ENCODE measurements at places on chromosomes 13 and 19.

DNA sequence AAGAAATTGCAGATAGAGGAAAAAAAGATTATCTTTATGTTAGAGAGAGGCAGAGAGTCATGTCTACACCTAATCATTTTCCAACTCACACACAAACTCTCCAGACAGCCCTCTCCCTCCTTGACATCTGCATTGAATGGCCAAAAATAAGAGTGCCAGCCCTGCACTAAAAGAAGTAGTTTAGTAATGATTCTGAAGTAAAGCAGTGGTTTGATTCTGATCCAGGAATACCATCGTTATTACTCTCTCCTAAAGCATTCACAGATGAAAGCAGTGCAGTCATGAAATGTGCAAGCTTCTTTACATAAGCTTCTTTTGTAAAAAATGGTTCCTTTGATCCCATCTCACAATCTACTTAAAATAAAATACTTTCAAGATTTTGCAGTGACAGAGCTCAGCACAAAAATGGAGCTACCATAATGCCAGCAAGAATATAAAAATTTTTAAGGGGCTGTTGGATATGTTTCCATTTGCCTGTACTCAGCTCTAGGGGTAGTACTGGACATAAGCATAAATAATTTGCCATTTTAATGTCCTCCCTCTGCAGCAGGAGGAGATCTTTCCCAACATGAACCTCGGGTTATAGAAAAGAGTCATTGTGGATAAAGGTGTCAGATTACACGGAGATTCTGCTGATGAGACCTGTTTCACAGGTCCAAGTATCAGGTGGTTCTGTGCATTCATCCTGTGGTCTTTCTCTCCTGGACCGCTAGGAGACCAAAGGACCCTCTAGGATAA, 406.3 kb downstream of the DCT start:
- DNase-seq: no peak

DNA sequence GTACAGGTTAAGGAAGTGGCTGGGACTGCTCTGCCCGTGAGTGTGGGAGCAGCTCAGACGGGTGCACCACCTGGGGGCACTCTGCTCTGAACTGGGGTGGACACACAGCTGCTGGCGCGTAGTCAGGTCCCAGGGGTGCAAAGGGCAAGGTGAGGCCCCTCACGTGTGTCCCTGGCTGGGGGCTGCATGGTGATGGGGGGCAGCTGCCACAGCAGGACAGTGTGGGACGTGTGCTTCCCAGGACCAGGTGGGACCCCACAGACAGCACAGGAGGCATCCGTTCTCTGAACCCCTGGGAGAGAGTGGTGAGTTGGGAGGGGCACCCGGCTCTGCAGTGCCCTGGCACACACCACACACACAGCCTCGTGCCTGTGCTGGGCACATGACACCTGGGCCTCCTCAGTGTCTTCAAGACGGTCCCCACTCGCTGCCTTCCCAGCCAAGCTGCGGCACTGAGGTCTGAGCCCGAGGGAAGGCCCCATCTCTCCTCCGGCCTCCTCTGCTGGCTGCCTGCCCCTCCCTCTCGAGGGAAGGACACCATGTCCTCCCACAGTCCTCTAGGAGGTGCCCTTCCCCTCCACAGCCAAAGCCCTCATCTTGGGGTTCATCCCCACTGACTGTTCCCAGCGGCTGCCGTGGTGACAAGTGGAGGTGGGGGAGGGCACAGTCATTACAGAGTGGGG, 24.7 kb downstream of the CILP2 start:
- no peak for DNase-seq

DNA sequence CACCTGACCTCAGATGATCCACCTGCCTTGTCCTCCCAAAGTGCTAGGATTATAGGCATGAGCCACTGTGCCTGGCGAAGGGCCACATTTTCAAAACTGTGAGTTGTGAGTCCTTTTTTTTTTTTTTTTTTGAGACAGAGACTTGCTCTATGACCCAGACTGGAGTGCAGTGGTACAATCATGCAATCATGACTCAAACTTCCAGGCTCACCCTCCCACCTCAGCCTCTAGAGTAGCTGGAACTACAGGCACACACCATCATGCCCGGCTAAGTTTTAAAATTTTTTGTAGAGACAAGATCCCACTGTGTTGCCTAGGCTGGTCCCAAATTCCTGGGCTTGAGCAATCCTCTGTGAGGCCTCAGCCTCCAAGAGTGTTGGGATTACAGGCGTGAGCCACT, 3.8 kb upstream of the MYPOP start:
- no peak for DNase-seq

DNA sequence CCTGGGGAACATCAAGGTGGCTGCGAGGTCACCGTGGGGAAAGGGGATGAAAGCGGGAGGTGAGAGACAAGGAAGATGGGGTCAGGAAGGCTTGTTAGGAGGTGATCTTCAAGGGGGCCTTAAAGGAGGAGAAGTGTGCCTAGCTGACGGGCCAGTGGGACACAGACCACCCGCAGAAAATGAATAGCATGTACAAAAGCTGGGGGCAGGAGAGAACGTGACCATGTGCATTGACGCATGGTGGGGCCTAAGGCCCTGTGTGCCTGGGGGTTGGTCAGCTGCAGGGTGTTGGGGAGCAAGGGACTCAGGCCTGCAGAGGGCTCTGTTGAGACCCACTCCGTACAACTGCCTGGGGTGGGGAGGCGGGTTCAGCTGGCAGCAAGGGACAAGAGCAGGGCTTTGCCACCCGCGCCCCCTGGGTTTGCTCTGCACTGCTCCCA, 5.9 kb downstream of the RAB8A start:
- DNase-seq: no peak

DNA sequence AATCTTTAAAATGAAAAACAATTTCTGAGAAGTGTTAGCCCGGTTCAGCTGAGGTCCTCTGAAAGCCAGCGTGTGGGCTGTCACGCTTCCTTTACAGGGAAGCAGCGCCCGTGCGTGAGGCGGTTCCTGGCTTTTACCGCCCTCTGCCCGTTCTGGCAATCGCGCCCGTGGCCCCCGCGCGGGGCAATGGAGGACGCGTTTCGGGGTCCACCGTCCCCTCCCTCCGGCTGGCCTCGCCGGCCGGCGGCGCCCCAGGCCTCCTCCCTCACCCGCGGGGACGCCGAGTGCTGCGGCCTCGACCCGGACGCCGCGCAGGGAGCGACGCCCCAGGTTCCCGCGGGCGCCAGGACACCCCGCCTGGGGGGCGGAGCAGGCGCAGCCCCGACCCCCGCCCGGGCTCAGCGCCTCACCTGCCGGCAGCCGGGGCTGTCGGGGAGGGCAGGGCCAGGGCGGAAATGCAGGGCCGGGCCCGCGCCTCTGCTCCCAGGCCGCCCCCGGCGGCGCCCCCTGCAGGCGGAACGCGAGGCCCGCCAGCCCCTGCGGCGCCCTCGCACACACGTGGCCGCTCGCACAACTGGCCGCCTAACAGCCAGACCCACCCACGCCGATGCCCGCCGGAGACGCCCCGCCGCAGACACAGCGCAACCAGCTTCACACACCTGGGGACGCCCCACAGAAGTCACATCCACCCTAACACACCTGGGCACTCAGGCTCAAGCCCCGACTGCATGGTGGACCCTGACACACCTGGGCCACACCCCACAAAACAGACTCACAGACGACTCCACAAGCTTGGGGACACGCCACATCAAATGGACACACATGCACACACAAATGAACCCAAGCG, at the start of gene GGACT:
Gene GGACT, minus strand, starts transcription at position 459 of the 847 bp plus-strand sequence. CDS start 56,198 bp downstream, outside the sequence.
- peak; percentile 74 for DNase-seq

GRCh38 chr13:35767256-35767976, 290.9 kb upstream of the MAB21L1 start:
- DNase-seq: no peak

GRCh38 chr13:38819053-38819452, 132.2 kb downstream of the FREM2 start:
- no peak for DNase-seq

- no peak for DNase-seq
Measured at GRCh38 chr19:54459282-54460229, 4.0 kb downstream of the LENG9 start.

DNA sequence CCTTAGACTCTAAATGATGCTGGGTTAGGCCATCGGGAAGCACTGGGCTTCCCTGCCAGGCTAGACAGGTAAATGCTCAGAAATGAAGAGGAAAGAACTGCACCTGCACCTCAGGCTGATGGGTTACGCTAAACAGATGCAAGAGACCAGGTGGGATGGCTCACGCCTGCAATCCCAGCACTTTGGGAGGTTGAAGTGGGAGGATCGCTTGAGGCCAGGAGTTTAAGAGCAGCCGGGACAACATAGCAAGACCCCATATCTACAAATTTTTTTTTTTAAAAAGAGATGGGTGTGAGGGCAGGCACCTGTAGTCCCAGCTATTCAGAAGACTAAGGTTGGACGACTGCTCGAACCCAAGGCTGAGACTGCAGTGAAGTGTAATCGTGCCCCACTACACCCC, 634.7 kb downstream of the UQCRFS1 start:
- no peak for DNase-seq

GRCh38 chr19:18675779-18676178, 7.7 kb upstream of the CRTC1 start:
- no peak for DNase-seq

- DNase-seq: no peak
Measured at GRCh38 chr13:49956131-49956530, 20.0 kb upstream of the SPRYD7 start.

- no peak for DNase-seq
Measured at GRCh38 chr13:42883771-42884467, 102.5 kb downstream of the FAM216B start.

DNA sequence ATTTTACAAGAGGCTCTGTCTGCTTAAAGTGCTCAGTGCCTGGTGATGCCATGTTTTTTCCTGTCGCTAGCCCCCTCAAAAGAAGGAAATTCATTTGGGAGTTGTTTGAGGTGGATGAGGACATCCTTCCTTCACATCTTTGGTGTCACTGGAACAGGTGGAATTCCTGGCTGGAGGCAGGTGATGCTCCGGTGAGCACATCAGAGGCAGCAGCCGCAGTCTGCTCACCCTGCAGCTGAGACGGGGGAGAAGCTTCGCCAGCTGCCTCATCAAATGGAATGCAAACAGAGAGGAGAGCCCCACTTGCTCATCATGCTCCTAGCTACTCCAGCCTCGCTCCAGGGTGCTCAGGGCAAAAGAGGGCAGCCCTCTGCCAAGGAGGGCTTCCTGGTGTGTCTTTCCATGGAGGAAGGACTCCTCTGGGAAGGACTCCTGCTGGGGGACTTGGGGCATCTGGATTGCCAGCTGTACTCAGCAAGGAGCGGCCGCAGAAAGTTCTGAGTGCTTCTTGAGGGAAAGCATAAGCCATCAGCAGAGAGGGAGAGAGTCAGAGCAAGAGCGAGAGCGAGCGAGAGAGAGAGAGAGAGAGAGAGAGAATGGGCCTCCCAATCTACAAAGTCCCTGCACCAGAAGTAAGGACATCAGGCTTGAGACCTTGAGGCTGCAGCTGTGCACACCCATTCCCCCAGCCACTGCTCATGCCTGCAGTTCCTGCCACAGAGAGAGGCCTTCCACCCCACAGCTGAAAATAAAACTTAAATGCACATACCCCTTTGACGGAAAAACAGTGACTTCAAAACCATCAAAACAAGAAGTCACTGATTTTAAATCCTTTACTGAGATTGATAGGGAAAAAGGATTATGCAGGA, 74.3 kb upstream of the UBL3 start:
- DNase-seq: no peak

- DNase-seq: no peak
Measured at GRCh38 chr19:47625650-47626049, 16.7 kb downstream of the BICRA start.

Data from activated T-helper 1 cell treated with anti-CD3 and anti-CD28 coated beads, Interleukin-2, amount 50 U/mL, for 16 hours (primary cell).